ENCODE measurements at places on chromosomes 7 and 10.

DNA sequence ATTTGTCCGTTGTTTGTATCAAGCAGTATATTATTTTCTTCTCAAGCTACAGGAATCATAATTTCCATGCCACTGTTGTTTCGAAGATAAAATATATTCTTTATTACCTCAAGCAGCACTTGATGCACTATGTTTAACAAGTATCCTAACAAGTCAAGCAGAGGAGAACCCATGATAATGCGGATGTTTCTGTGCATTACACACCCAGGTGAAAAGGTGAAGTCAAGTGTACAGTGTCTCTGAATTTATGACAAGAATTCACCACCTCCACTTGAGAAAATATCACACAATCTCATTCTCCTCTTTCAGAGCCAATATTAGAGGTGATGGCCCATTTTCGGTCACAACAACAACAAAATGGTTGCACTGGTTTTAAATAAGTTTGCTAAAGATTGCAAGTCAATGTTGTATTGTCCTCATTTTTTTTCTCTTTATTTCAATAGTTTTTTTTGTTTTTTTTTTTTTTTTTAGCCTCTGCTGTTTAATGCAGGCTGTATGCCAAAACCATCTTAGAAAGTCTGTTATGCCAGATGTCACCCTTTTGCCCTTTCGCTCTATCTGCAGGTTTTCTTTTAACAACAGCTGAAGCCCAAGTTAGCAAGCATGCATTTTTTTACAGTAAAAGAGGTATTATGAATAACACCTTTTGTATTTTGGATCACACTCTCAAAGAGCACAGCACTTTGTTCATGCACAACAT, 568.7 kb upstream of the LRRN3 start:
- peak; percentile 76 for DNase-seq

DNA sequence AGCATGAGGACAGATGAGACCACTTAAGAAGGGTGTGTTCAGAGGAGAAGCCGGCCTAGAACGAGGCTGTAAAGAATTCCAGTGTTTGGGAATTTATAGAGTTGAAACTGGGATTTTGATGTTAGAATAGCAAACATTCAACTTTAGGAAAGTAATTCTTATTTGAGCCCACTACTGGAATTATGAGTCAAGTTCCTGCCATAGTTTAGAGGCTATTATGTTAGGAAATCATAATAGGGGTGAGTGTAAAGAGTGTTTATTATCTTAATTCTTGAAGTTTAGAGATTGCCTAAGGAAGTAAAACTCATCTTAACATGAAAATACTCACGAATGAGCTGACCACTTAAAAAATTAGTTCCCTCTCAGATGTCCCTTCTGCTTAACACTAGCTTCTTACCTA, 2.1 kb downstream of the CBLL1 start:
- no peak for DNase-seq

DNA sequence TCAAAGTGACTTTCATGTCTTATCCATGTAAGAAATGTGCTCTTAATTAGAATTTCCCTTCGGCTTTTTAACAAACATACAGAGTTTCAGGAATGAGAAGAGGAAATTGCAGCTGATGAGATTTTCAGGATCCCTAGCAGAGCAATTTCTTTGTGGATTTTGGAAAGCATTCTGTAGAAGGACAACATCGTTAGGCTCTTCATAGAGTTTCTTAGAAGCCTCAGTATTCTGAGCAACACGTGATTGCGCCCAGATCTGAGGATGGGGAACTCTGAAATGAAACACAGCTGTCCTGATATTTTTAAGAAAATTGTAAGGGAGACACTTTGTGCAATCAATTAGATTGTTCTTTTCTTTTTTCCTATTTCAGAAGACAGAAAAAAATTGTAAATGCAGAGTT, 85.8 kb downstream of the LHFPL3 start:
- DNase-seq: no peak

GRCh38 chr10:22854935-22855421, 72.9 kb upstream of the ARMC3 start:
- no peak for DNase-seq

- no peak for DNase-seq
Measured at GRCh38 chr7:231030-231857, 38.9 kb downstream of the FAM20C start.

- no peak for DNase-seq
Measured at GRCh38 chr10:98029149-98030092, 1.0 kb downstream of the CRTAC1 start.

GRCh38 chr7:18109762-18110161, 82.1 kb upstream of the PRPS1L1 start:
- DNase-seq: no peak

GRCh38 chr7:100799037-100799896, 28.1 kb downstream of the EPHB4 start:
- DNase-seq: peak; percentile 27

- DNase-seq: no peak
Measured at GRCh38 chr7:47744883-47745282, 163.0 kb upstream of the TNS3 start.

GRCh38 chr7:115410972-115411686, 489.2 kb downstream of the MDFIC start:
- DNase-seq: no peak
